Activated T-helper 2 cell treated with anti-CD3 and anti-CD28 coated beads, Interferon-gamma antibody, Interleukin-2, Interleukin-4, amounts not matched to agents 10 μg/mL and 5 μg/mL and 100 μg/mL, durations not matched to agents 14 hours and 24 hours and 36 hours (primary cell): ENCODE measurements at places on chromosomes 5 and 9. TPM values are rescaled to one million over a fixed set of nuclear protein-coding genes. Genes with fewer than 3 reads are reported as not detected.

DNA sequence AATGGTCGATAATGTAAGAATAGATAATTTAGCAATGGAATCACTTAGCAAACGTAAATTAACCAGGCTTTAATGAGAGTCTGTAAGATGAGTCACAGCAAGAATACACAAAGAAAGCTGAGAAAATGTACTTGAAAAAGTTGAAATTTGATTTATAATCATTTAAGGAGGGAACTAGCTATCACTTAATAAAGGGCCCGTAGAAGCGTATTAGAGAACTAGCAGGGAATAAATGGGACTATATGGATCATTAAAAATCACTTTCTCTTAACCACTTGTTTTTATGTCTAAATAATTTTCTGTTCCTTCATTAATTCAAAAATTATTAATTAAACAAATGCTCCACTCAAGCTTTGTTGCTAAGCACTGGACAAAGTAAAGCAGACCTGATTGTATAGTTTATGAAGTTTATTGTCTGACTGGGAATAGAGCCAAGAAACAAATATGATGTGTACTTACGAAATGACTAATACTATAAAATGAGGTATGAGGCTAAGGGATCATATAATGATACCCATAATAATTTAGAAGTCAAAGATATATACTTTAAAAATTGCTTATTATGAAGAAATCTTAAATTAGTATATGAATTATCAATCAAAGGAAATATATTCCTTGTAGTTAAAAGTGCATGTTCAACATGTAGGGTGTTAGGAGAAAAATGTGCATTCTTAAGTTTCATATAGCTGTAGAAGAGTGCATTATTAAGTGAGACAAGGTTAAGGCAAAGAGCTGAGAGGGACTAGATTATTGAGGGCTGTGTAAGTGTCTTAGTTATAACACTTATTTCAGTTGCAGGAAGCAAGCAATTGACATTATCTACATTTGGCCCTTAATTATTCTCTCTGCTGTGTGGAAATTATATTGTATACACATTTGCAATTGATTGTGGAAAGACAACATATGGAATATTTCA is 196.8 kb downstream of the PRDM9 start:
- no peak for DNase-seq

Gene IFNB1
- not detected in 2 replicates for total RNA-seq

Gene WDR38
- not detected in 2 replicates for total RNA-seq

Gene RETREG1
- 21.9 and 28.0 TPM in 2 replicates for total RNA-seq

- no peak for DNase-seq
These were observed 17.3 kb upstream of the FAM240B start for GRCh38 chr9:38737246-38737645.

DNA sequence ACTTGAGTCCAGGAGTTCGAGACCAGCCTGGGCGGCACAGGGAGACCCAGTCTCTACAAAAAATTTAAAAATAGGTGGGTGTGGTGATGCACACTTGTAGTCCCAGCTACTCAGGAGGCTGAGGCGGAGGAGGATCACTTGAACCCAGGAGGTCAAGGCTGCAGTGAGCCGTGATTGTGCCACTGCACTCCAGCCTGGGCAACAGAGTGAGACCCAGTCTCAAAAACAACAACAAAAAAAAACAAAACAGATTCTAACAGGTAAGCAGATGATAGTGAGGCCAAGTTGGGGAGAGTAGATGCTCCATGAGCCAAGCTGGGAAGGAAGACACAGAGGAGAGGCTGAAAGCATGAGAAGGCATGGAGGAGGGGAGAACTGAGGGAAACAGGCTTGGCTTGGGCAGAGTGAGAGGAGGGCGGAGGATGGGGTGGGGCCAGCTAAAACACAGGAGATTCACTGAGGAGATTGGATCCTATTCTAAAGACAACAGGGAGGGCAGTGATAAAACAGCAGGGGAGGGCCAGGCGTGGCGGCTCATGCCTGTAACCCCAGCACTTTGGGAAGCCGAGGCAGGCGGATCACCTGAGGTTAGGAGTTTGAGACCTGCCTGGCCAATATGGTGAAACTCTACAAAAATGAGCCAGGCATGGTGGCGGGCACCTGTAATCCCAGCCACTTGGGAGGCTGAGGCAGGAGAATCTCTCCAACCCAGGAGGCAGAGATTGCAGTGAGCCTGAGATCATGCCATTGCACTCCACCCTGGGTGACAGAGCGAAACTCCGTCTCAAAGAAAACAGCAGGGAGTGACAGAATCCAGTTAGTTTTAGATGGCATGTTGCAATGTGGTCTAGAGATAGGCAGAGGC is 8.4 kb downstream of the RPS14 start:
- no peak for DNase-seq

- DNase-seq = no peak
These were observed 4.4 kb downstream of the UGCG start for GRCh38 chr9:111900858-111901612.

DNA sequence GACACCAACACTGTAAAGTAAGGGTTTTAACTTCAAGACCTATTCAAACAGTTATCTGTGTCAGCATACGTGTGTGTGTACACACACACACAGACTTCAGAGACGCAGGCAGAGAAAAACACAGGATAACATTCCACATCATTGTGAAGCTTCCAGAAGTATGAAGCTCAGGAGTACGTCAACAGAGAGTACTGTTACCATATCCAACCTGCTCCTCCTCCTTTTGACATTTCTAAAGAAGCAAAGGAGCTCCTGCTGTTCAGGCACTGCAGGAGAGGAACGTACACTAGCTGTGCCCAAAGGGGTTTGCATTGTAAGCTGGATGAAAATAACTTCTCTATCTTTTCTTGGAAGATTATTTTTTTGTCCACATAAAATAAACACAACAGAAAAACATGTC is 180.7 kb downstream of the MEF2C start:
- DNase-seq = no peak
